CD4-positive, alpha-beta T cell (primary cell): ENCODE measurements at places on chromosomes 2 and 18.

DNA sequence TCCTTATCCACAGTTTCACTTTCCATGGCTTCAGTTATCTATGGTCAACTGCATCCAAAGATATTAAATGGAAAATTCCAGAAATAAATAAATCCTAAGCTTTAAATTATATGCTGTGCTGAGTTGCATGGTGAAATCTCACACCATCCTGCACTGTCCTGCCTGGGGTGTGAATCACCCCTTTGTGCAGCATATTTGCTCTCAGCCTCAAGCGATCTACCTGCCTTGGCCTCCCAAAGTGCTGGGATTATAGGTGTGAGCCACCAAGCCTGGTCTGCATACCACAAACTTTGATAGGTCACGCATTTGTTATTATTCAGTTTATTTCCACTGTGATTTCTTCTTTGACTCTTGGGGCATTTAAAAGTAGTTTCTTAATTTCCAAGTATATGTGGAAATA lies 117.2 kb downstream of the SPIRE1 start:
- no peak for DNase-seq

- no peak for DNase-seq
Measured at GRCh38 chr2:169480079-169480465, 778 bp downstream of the BBS5 start.

DNA sequence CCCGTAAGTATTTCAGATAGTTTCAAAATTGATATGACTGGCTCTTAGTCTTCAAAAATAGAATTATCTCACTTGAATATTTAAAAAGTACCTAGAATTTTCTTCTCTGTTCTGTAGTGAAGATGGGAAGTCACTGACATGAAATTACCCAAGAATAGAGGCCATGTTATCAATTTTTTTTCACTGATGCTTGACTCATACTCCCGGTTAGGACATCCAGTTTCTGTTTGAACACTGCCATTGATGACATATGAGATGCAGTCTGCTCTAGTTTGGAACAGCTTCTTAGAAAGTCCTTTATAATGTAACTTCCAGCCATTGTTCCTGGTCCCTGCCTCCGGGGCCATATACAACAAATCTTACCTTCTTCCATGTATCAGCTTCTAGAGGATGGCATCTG lies 26.0 kb downstream of the MAP3K20 start:
- no peak for DNase-seq

DNA sequence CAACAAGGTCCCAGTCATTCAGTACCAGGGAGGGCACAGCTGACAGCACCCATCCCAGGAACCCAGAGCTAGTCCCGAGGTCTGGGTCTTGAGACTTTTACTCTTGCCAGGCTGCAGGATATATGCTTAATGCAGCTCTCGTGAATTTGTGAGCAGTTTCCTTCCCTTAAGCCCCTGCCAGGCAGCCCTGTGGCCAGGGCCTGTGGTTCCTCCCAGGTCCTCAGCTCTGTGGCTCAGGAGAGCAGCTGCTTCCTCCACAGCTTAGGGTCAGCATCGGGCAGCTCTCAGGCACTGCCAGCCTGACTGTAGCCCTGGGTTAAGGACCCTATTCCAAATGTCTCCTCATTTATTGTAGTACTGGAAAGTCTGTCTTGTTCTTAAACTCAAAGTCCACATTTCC lies 1384.8 kb downstream of the RPIA start:
- DNase-seq = no peak

- no peak for DNase-seq
Measured at GRCh38 chr2:166516712-166517303, 22.8 kb upstream of the SCN7A start.

- no peak for DNase-seq
Measured at GRCh38 chr2:210250622-210251021, 25.4 kb upstream of the ACADL start.

- DNase-seq = no peak
Measured at GRCh38 chr2:198144660-198145059, 340.3 kb downstream of the PLCL1 start.

DNA sequence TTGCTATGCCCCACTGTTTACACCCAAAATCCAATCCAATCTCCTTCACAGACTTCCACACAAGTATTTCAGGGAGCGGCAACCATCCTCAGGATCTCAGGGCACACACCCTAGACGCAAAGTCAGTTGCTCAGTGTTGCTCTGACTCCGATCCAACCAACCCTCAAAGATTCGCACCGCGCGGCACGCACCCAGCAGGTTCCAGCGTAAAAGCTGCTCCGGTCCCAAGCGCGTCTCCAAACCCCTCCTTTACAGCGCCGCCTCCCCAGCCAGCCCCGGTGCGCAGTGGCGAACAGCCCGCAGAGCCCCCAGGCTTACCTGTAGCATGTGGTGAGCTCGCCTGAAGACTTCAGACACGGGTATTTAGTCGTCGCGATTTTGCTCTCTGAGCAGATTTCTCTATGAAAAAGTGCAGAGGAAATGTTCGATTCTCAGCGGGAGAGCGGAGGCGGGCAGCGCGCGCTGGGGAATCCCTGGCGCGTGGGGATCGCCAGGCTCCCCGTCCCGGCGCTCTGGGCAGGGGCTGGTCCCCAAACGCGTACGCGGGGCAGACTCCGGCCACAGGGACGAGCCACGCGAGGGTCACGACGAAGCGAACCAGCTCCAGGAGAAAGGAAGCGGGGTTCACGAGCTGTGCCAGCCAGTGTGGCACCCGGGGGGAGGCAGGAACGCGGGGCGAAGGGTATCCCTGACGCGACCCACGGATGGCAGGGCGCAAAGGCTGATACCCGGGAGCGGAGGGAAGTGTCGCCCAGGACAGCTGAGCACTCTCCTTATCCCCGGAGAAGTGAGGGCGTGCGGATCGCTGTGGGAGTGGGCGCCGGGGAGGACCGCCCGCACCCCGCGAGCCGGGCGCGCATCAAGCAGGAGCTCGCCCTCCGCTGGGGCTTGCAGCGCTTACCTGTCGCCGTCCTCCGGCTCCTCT lies 650 bp downstream of the CCBE1 start:
- DNase-seq = no peak

- DNase-seq = no peak
Measured at GRCh38 chr2:159684796-159685195, 27.5 kb upstream of the MARCHF7 start.

DNA sequence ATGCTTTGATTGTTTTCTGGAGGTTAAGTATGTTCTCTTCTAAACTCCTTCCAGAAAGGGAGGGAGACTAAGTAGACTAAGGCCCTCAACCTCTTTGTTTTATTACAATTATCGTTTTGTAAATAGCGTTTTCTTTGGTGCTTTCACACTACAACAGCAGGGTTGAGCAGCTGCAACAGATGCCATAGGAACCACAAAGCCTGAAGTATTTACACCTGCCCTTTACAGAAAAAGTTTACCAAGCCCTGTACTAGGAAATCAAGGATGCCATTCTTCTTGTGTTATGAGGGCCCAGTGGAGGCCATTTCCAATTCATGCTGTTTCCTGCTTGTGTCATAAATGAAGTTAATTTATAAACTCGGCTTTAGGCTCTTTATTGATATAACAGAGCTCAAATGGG lies 914.8 kb downstream of the DCDC2C start:
- no peak for DNase-seq

GRCh38 chr18:74961596-74961995 lies 247.3 kb downstream of the PTGR3 start:
- no peak for DNase-seq

- no peak for DNase-seq
Measured at GRCh38 chr2:239103125-239104098, 255.5 kb downstream of the TWIST2 start.

GRCh38 chr2:202172439-202173211 lies 65.8 kb downstream of the SUMO1 start:
- DNase-seq = peak; percentile 31
